Aortic smooth muscle cell (primary cell): ENCODE measurements at places on chromosomes 11 and 22. TPM values are rescaled to one million over a fixed set of nuclear protein-coding genes. Genes with fewer than 3 reads are reported as not detected.

The ACTN3 gene
- total RNA-seq, result 0.06 TPM in 1 of 2 replicates, not detected in the other

The C11orf42 gene
- not detected in 2 replicates for total RNA-seq

The APLNR gene
- 0.19 and 0.66 TPM in 2 replicates for total RNA-seq

The APOA4 gene
- not detected in 2 replicates for total RNA-seq

The TAF10 gene
- 82.8 and 93.4 TPM in 2 replicates for total RNA-seq

The MCAT gene
- 9.1 and 12.6 TPM in 2 replicates for total RNA-seq
